ENCODE measurements at places on chromosomes 2 and 18.

GRCh38 chr2:152046940-152047339, 51.9 kb downstream of the CACNB4 start:
- DNase-seq = no peak

DNA sequence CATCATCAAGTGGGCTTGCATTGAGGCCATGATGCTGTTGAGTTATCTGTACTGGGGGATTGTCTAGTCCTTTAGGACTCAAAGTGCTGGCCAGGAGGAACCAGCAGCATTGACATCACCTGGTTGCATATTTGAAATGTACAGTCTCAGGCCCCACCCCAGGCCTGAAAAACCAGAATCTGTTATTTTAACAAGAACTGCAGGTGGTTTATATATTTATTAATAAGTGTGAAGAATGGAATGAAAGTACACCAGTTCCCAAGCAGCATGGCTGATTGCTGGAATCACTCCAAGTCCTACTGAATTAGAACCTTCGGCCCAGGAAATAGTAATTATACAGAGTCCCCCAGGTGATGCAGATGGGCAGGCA, 2.8 kb downstream of the IL1F10 start:
- no peak for DNase-seq

DNA sequence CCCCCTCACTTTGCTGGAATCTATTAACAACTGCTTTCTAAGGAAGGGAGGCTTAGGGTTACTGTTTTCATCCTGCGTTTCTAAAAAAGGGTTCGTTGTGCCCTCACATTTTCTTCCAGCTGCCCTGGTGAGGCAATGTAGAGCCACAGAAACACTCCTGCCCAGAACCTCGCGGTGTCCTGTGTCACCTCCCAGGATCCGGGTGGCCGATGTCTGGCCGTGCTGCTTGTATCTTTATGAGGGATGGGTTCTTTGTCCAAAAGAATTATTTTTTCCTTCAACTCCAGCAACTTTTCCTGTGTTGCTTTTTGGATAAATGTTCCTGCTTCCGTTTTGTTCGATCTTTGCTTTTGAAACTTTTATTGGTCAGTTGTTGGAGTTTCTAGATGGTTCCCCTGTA, 291.8 kb upstream of the HS6ST1 start:
- no peak for DNase-seq

DNA sequence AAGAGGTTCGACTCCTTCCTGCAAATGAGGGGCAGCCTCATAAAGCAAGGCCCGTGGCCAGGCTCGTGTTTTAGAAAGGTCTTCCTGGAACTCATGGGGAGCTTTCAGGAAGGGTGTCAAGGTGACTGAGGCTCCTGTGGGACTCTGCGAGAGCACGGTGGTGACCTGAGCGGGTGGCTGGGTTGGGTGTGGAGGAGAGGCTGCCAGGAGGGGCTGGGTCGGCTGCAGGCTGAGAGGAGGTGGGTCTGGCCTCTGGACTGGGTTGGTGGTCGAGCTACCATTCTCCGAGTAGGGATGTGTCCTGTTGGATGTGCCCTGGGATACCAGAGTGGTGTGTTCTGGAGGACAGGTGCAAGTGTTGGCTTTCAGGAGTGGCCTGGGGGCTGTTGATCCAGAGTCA, 86.4 kb downstream of the DGKD start:
- DNase-seq = no peak
